GM06990 (cell line): ENCODE measurements at places on chromosomes 5 and 9.

GRCh38 chr9:84404095-84404686, 63.6 kb upstream of the SLC28A3 start:
- no peak for DNase-seq

DNA sequence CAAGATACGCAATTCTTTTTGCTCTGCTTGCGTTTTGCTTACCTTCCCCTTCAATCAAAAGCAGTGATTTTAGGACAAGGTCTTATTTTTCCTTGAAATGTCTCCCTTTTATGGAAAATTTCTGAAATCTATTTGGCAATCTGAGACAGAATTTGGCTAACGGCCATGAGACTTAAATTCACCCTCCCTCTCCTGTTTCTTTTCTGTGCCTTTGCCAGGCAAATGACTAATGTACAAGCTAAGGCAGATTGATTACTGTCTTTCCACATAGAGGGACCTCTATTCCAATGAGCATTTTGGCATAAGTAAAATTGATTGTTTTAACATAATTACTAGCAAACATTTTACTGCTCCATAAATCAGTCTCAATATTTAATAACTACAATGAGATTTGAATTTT, 31.7 kb downstream of the FAM81B start:
- DNase-seq, result no peak

GRCh38 chr9:120692901-120693699, 21.2 kb downstream of the MEGF9 start:
- no peak for DNase-seq

- no peak for DNase-seq
Observed at GRCh38 chr5:127673117-127673800, 24.4 kb downstream of the CTXN3 start.

- DNase-seq, result no peak
Observed at GRCh38 chr5:173245319-173246134, 10.5 kb upstream of the NKX2-5 start.

DNA sequence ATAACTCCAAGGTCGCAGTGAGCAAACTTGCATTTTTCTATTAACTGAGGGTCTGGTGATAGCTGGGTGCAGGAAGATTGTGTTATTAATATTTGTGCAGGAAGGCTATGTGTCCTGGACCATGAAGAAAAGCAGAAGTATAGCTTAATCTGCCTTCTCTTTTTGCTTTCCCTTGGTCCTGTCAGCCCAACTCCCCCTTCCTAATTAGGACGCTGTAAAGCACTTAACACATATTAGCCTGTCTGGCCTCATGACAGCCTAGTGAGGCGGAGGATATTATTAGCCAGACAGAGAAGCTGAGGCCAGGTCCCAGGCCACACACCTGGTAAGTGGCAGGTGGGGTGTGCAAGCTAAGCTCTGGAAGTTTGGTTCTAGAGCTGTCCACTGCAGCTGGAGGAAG, 29.5 kb downstream of the SLC46A2 start:
- no peak for DNase-seq

DNA sequence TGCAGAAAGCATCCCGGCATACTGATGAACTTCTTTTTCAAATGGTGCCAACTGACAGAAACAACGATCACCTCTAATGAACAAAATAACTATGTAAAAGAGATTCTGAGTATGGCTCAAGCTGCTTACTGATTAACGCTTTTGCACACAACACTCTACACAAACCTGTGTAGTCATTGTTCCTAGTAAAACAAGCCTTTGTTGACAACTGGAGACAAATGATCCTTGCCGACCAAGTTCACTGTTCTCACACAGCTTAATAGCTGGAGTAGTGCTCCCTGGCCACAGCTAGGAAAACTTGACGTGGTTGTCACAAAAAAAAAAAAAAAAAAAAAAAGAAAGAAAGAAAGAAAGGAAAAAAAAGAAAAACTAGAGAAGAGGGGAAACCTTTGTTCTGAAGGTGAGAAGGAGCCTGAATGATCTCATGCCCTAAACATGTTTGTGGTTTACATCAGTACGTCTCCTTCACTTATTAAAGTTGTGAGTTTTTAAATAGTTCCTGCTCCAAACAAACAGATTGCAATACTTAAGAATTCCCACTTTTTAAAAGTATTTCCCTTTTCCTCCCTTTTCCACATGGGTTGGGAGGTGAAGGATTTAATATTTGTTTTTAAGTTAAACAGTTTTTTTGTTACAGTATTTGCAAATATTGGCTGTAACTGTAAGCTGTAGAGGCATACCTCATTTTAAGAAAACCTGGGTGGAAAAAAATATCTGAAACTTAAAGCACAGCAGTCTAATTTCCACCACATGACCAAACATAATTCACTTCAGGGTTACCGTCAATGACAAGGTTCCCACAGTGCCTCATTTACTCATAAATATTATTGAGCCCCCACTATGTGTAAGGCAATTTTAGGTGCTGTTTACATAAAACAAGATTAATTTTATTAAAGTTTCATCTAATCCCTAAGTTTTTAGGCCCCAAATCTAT, 63.7 kb downstream of the GLIS3 start:
- DNase-seq, result no peak

GRCh38 chr9:97703437-97704344, 6.6 kb upstream of the XPA start:
- DNase-seq, result no peak
